ENCODE measurements at places on chromosomes 1 and 21.

- DNase-seq = peak; percentile 73
These were observed 235.4 kb downstream of the TPR start for GRCh38 chr1:186139701-186140100.

- no peak for DNase-seq
These were observed 330.6 kb downstream of the DUSP10 start for GRCh38 chr1:221411283-221411682.

GRCh38 chr1:158115126-158115525, 65.6 kb upstream of the CD1D start:
- no peak for DNase-seq

DNA sequence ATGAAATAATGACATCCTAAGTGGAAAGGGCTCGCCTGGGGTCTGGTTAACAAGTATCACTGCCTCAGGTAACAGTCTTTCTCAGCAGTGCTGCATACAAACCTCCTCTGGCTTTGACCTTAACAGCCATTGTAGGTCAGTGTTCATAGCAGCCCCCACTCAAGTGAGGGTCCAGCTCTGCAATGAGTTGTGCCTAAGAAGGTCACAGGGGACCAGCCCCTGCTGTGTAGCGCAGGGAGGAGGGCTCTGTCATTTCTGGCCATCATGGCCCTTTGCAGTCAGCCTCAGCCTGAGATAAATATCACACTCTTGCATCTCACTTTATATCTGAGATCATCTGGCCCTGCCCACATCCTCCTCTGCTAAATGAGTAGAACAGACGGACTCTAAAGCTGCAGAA, 18.1 kb upstream of the MYSM1 start:
- no peak for DNase-seq

DNA sequence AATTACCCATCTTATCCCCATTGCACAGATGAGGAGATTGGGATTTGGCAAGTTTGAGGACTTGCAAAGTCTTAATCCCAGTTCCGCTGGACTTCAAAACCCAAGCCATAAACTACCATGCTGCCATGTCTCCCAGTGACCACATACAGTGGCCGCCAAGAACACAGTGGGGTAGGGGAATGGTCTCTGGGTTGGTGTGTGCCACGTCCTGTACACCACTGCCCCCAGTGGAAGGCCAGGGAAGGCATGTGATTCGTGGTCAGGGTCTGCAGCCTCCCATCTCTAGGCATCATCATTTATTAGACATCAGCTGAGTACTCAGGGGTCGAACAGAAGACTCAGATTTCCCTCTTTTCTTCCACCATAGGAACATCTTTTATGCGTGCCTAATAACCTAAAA, 76.0 kb downstream of the MAN1C1 start:
- DNase-seq = no peak

DNA sequence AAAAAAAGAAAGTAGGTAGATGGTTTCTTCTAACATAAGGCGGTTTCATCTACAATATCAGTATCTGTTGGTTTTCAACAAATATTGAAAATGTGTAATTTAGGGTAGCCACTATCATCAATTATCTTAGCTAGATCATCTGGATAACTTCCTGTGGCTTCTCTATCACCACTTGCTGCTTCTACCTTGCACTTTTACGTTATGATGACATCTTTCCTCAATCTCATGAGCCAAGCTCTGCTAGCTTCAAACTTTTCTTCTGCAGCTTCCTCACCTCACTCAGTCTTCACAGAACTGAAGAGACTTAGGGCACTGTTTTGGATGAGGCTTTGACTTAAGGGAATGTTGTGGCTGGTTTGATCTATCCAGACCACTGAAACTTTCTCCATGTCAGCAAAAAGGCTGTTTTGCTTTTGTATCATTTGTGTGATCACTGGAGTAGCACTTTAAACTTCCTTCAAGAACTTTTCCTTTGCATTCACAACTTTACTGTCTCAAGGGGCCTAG, 144.9 kb upstream of the HP1BP3 start:
- DNase-seq = no peak

DNA sequence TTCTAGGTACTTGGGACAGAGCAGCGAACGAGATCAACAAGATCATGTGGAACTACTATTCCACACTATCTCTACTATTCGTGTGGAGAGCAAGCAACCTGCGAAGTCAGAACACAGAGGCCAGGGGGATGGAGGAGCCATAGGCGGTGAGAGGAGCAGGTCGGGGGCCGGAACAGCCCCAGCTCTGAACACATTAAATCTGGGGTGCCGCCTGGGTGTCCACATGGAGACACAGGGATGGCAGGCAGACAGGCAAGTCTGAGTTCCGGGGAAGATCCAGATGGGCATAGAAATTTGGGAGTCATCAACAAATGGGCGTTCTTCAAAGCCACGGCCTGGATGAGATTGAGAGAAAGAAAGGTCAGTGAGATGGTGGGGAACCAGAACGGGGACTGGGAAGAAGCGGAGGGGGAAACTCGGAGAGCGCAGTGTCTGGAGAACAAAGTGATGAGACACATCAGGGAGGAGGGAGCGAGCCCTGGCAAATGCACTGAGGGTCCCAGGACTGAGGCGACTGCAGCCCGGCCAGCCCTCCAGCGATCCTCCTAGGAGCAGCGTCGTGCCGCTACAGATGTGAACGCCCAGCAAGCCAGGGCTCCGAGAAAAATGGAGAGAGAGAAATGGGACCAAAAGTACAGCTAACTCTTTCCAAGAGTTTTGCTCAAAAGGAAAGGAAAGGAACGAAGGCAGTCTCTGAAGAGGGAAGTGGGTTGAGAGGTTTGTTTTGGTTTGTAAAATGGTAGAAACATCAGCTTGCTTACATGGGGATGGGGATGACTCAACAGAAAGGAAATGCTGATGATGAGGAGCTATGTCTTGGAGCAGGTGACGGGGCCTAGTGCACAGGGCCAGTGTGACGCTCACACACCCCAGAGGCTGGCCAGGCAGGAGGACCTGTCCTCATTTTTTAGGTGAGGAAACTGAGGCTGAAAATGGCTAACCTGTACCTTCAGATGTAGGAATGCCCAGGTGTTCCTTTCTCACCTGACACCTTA, 84.5 kb downstream of the GLIS1 start:
- DNase-seq = peak; percentile 15

- no peak for DNase-seq
These were observed 3.0 kb downstream of the PRRC2C start for GRCh38 chr1:171488190-171488929.

GRCh38 chr1:153345187-153346076, 3.2 kb downstream of the PGLYRP4 start:
- DNase-seq = no peak

- peak; percentile 59 for DNase-seq
These were observed 16.8 kb downstream of the TRPM2 start for GRCh38 chr21:44370027-44370735.

DNA sequence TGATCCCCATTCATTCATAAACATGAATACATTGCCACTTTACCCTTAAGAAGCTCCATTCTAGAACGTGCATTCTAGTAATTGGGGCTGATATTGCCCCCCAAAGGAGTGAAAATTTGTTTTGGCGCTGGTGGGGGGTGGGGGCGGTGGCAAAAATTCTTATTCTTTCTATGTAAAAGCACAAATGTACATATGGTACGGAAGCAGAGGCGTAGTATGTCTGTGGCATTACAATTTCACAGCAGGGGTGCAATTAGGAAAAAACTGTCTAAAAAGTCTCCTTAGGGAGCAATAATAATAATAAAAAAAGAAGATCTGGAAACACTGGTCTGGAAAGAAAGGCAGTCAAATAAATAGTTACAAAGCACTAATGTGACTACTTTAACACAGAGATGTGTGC, 40.4 kb upstream of the TMEM51 start:
- no peak for DNase-seq

GRCh38 chr1:217388522-217389065, 242.3 kb downstream of the GPATCH2 start:
- DNase-seq = no peak

DNA sequence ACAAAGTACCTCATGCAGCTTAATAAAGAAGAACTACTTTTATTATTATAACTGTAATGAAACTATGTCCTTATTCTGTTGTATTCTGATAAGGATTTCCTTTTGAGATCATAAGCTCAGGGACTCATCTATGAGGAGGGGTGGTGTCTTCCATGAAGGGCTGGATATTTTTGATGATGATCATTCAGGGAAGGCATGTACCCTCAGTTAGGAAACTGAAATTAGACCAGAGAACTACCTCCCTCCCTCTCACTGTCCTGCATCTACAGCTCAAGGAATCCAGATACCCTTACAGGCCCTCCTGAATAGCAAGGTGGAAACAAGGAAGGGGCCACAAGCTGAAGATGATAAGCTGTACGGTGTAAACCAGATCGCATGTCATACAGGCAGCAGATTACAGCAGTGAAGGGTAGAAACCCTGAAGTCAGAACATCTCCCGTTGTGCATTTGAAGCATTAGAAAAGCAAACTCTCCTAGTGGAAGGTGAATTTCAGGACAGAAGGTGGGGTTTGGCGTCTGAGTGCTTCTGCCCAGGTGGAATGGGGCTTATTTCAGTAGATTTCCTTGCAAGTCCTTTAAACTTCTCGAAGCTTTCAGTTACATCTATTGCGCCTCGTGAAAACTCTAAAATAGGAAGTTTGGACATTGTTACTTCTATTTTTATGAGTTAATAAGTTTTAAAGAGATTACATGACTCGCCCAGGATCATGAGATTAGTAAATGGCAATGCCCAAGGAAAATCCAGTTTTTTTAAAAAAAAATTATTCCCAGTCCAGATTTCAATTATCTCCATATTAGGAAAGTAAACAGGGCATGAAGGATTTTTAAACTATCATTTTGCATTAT, 101.1 kb upstream of the HNRNPU start:
- peak; percentile 11 for DNase-seq

GRCh38 chr21:33392284-33392985, 10.8 kb upstream of the IFNGR2 start:
- DNase-seq = no peak

DNA sequence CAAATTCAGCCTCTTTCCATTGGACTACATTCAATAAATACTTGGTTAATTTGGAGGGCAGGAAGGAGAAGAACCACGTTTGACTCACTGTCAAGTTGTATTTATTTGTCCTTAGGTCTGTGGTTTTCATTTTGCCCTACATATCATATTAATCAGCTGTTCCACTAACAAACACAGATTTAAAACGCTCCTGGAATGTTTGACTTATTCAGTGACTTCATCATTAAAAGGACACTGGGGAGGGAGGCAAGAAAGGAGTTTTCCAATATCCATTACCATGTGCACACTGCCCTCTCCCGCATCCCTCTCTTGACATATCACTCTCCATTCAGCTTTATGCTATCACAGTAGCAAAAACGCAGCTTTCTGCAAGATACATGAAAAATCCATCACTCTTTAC, 98.2 kb upstream of the C1orf87 start:
- DNase-seq = peak; percentile 81

DNA sequence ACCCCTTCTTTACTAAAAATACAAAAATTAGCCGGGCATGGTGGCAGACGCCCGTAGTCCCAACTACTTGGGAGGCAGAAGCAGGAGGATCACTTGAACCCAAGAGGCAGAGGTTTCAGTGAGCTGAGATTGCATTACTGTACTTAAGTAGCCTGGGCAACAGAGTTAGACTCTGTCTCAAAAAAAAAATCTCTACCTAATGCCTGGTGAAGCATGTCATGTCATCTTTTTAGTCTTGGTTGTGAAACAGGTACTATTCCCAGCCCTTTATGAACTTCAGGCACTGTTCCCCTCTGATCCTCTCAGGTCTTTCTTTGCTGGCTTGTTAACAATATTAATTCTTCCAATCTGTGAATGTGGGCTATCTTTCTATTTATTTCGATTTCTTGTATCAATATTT, 22.1 kb downstream of the PRRC2C start:
- DNase-seq = no peak

DNA sequence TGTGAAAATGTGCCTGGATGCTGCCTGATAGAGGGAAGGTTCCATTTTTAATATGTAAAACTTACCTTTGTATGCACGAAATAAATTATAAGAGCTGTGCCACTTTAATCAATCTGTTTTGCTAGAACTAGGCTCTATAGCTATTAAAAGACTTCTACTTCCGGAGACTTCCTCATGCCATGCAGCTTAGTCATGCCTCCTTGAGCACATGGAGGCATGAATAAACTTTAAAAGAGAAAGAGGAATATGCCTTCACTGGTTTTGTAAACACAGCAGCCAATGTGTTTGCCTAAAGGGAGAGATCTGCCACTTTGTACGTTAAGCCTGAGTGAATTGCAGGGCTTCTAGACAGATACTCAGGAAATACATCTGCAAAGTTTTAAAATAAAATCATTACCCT, 604.6 kb downstream of the LRRIQ3 start:
- DNase-seq = peak; percentile 59

DNA sequence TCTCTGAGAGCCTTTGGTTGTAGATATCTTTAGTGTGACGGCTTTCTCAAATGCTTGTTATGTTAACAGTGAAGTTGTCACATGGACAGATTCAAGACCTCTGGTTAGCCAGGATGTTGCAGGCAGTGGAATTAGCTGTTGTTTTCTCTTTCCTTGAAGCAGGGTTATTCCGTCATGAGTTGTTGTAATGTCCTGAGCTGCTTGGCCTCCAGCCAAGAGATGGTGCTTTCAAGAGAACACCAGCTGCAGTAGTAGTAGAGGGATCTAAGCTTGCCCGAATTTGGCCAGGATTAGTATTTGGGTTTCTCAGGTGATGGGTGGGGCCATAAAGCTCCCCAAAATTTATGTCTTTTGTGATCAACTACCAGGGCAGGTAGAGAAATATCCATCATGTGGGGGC, 13.4 kb downstream of the KCNE1 start:
- peak; percentile 41 for DNase-seq

DNA sequence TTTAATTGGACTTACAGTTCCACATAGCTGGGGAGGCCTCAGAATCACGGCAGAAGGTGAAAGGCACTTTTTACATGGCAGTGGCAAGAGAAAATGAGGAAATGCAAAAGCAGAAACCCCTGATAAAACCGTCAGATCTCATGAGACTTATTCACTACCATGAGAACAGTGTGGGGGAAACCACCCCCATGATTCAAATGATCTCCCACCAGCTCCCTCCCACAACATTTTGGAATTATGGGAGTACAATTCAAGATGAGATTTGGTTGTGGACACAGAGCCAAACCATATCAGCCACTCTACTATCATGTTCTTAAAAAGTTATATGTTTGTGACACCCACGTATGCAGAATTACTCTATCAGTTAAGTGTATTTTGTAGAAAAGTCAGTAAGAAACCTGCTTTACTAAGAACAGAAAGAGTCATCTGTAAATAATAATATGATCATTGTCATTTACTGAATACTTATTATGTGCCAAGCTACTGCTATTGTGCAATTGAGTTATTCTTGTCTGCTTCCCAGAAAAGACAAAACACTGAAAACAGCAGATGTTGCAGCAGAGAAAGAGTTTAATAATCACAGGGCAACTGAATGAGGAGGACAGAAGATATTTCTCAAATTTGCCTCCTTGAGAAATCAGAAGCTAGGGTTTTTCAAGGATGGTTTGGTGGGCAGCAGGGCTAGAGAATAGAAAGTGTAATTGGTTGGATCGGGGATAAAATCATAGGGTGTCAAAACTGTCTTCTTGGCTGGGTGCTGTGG, 207.7 kb upstream of the FGGY start:
- DNase-seq = no peak

- no peak for DNase-seq
These were observed 61.8 kb upstream of the COA6 start for GRCh38 chr1:234311414-234311813.

All from adipocyte (in vitro differentiated cells).